ENCODE measurements at places on chromosomes 11 and 22. TPM values are rescaled to one million over a fixed set of nuclear protein-coding genes. Genes with fewer than 3 reads are reported as not detected.

GRCh38 chr11:13210424-13210823 is 67.2 kb upstream of the BMAL1 start:
- DNase-seq, result no peak

- peak; percentile 75 for DNase-seq
Measured at GRCh38 chr11:128956401-128957201, 13.9 kb upstream of the TP53AIP1 start.

- DNase-seq, result no peak
Measured at GRCh38 chr22:19218541-19219233, 40.2 kb upstream of the SLC25A1 start.

GRCh38 chr11:123357990-123358827 is 71.9 kb upstream of the GRAMD1B start:
- peak; percentile 34 for DNase-seq

- no peak for DNase-seq
Measured at GRCh38 chr11:119891055-119891768, 162.2 kb upstream of the NECTIN1 start.

GRCh38 chr11:72613977-72614376 is 60.2 kb downstream of the PDE2A start:
- no peak for DNase-seq

- DNase-seq, result no peak
Measured at GRCh38 chr11:75862437-75862836, 47.4 kb downstream of the UVRAG start.

DNA sequence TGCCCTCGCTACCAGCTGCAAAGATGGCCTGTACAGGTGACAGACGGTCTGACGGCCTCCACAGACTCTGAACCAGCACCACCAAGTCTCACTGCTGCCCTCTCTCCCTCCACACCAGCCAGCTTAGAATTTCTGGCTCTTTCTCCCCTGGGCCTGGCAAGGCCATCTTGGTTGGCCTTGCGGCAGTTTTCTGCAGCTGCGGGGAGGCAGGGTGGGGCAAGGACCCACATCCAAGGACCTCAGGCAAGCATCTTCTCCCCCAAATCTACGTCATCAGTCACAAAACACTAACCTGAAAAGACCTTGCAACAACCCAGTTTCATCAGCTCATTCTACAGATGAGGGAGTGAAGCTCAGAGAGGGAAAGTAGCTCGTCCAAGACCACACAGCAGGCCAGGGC is 11.7 kb upstream of the POLDIP3 start:
- DNase-seq, result no peak

DNA sequence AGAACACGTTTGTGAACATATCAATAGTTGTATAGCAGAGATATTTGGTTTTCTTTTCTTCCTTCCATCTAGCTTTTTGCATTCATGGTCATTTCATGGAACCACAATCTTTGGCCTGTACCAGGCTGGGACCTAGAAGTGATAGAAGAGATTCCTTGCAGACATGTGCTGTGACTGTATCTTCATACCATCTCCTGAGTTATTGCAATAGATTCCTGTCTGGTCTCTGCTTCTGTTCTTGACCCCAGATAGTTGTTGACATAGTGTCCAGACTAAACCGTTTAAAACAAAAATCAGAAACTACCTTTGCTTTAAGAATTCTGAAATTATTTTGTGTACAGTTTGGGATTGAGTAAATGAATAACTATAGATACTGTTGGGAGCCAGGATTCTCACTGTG is 16.8 kb downstream of the PANX1 start:
- no peak for DNase-seq

GRCh38 chr22:37021041-37021440 is 1.5 kb downstream of the MPST start:
- DNase-seq, result no peak

DNA sequence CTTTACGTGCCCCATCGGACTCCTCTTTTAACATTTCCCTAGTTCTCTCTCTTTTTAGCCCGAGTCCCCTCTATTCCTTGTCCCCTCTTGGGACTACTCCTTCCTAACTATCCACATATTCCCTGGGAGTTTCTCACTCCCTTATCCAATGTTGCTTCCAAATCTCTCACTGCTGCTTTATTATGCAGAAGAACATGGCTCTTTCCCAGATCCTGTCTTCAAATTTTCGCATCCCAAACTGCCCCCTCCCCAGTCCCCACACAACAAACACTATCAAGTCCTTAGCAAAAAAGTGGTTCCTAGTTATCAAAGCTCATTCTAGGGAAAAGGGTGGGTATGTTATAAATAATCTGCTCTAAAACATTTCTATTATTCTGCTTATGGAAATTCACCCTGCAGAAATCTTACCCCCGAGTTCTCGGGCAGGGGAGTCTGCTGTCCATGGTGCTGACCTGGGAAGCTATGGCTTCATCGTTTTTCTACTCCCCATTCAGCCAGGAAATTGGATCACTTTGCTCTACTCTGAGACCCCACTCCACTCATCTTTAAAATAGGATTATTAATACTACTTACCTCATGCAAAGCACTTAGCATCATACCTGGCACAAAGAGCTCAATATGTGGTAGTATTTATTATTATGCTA is 393.5 kb downstream of the BUD13 start:
- peak; percentile 66 for DNase-seq

GRCh38 chr22:36497910-36498665 is 8.8 kb downstream of the FOXRED2 start:
- DNase-seq, result no peak

GRCh38 chr11:10058356-10058755 is 235.7 kb downstream of the SBF2 start:
- DNase-seq, result no peak

DNA sequence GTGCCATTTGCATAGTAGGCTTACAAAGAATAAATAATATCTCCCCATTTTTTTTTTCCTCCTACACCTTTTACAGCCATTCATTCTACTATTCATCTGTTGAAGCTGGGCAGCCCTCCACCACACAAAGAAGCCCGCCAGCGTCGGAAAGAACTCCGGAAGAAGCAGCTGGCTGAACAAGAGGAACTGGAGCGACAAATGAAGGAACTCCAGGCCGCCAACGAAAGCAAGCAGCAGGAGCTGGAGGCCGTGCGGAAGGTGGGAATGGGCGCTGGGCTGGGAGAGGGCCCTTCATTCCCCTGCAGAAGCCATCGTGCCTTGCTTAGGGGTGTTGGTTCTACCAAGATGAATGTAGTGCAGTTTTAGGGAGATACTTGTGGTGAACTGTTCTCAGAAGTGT is 68.6 kb downstream of the SWAP70 start:
- DNase-seq, result no peak

- no peak for DNase-seq
Measured at GRCh38 chr11:72789493-72790131, 4.2 kb downstream of the STARD10 start.

DNA sequence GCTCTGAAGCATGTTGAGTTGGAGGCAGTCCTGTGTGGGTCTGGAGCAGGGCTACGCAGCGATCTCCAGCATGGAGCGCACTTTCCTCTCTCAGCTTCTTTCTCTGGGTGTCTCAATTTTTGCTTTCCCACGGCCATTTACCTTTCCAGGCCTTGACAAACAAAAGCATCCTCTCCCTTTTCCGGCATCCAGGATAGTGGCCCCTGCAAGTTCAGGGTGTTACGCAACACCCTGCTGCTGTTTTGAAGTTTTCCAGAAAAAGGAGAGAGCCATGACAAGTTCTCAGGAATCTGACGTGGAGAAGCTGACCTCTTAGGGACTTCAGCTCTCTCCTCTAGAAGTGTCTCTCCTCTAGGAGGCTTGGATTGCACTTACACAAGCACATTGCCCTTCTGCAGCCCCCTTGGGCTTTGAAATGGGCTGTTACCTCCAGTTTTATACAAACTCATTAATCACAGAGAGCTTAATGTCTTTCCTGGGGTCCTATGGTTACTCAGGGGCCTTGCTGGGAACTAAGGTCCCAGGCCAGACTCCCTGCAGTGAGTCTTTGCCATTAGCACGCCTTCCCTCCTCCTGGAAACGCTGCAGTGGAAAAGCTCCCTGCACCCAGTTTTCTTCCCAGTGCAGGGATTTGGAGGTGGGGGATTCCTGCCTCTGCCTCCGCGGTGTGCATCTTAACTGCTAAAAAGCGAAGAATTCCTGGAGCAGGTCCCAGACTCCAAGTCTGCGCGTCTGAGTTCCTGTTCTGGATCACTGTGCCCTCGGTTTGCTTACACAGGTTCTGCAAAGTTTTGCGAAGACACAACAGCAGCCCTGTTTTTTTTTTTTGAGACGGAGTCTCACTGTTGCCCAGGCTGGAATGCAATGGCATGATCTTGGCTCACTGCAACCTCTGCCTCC is 80.4 kb downstream of the BARX2 start:
- DNase-seq, result no peak

GRCh38 chr22:26050079-26050478 is 119.2 kb upstream of the SEZ6L start:
- DNase-seq, result no peak

- DNase-seq, result no peak
Measured at GRCh38 chr11:115409116-115409670, 95.0 kb downstream of the CADM1 start.

- DNase-seq, result no peak
Measured at GRCh38 chr22:38461057-38461413, 6.0 kb upstream of the KCNJ4 start.

GRCh38 chr11:75267171-75267970 is 26.8 kb downstream of the TPBGL start:
- no peak for DNase-seq

DNA sequence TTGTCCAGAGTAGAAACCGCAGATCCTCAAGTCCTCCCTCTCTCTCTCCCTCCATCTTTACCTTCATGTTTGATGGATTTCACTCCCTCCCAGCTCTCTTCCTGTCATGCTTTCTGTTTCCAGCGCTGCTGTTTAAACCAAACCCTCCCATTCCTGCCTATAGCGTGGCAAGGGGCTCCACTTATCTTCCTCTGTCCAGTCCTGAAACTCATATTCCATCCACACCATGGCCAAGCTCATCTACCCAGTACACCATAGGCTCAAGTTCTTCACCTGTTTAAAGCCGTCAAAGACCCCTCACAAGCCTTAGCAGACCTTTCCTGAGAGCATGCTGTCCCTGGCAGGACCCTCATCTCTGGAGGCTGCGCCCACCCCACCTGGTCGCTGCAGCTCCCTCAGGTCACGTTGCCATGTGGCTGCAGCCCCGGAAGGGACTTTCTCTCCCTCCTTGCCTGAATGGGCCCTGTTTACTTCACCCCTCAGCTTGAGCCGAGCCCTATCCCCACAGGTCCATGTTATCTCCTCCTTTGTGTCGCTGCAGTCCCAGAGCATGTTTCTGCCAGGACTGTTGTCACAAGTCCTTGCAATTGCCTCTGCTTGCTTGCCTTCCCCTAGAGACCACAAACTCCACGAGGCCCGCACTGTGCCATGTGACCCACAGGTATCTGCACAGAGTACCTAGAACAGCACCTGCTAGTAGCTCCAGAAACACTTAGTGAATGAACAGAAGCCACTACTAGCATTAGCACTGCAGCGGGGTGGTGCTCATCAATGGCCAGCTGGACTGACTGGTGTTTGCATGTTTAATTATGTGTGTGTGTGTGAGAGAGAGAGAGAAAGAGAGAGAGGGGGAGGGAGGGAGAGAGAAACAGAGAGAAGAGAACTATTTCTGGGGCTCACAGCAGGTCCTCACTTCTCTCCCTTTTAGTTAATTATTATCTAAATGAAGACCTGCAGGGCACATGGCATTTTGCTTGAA is 149.4 kb upstream of the SNX19 start:
- no peak for DNase-seq

GRCh38 chr22:36386351-36386899 is 1.3 kb downstream of the MYH9 start:
- DNase-seq, result no peak

GRCh38 chr22:19522190-19522880 is 1.9 kb downstream of the CLDN5 start:
- no peak for DNase-seq

DNA sequence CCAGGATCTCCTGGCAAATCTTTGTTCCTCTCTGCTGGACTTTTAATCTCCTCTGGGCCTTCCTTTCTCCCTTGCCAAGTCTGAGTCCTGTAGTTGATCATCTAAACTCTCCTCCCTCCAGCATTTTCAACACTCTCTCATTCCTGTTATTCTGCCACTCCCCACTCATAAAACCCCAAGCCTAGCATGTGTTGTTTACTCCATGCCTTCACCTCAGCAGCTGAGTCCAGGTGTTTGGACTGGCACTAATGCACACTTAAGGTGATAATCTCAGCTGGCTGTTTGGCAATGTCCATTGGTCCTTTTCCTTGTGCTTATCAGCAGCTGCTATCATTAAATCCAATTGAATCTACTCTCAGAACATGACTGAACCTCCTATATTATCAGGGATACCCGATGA is 876.8 kb upstream of the TENM4 start:
- DNase-seq, result no peak

DNA sequence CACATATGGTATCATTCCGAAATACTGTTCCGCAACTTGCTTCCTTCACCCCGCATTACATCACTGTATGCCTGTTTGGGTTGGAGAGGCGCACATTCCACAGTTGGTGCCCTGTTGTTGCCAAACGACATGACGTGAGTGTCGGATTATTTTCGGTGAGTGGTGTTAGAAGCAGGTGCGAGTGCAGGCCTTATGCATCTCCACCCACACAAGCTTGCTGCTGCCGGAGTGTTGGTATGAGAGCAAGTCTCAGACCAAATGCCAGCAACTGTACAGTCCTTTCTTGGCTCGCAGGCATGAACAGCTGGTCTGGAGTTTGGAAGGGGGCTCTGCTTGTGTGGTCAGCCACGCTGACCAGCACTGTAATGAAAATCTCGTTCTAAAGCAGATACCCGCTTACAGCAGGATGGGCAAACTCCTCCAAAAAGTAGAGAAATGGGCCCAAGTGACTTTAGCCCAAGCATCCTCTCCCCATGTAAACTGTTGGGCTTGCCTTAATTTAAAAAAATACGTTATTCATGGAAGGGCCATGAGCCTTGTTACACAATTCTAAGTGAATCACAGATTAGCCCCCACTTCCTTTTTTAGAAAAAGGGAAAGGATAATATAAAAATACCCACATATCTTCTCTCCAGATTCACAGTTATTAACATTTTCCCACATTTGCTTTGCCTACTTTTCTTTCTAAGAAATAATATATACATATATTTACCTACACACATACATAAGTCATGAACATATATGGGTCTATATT is 48.7 kb upstream of the OR9Q1 start:
- no peak for DNase-seq

DNA sequence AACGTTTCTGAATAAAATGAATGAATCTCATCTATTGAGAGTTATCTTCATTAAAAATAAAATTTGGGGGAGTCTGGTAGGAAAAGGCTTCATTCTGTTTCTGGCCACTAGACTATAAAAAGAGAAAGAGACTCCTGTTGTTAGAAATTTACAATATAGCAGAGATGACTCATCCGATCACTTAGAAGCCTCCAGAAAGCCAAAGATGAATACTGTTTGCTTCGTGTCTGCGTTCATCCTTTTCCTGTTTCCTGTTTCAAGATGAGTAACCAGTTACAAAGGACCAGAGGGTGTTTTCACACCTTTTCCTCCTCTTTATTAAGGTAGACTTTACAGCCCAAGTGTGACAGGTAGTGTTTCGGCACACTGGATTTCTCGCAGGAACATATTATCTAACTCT is 1120.7 kb downstream of the LRRC4C start:
- DNase-seq, result no peak

Gene KCTD14
- 11.8 TPM for polyA plus RNA-seq

Gene LRRC74B
- 0.19 TPM for polyA plus RNA-seq

Gene SLC15A3
- polyA plus RNA-seq, result 19.1 TPM

Gene GGTLC3
- 0.25 TPM for polyA plus RNA-seq

Gene OR9G4
- not detected for polyA plus RNA-seq

Gene ADM2
- 4.6 TPM for polyA plus RNA-seq

Gene NCAPH2
- polyA plus RNA-seq, result 53.9 TPM

Gene CECR2
- 14.1 TPM for polyA plus RNA-seq

Gene JHY
- 11.3 TPM for polyA plus RNA-seq

Gene MS4A8
- polyA plus RNA-seq, result 0.20 TPM

Data from renal cortex interstitium (tissue), 15 donors.